ENCODE measurements at places on chromosomes 3 and 15. TPM values are rescaled to one million over a fixed set of nuclear protein-coding genes. Genes with fewer than 3 reads are reported as not detected.

The CHDH gene
- total RNA-seq: 12.1 TPM

The ARID3B gene
- total RNA-seq: 32.7 TPM

The OR5K2 gene
- not detected for total RNA-seq

The HHATL gene
- not detected for total RNA-seq

The SAMMSON gene
- total RNA-seq: not detected

The MESP1 gene
- 1.8 TPM for total RNA-seq

The CKMT1B gene
- not detected for total RNA-seq

The GPR171 gene
- total RNA-seq: 154 TPM

The ARGFX gene
- not detected for total RNA-seq

The NIT2 gene
- total RNA-seq: 46.4 TPM

The PLXND1 gene
- total RNA-seq: 1.6 TPM

The PDE12 gene
- total RNA-seq: 27.0 TPM

The CCR3 gene
- 0.16 TPM for total RNA-seq

Data from T-helper 2 cell treated with Interferon-gamma antibody and Interleukin-4, amounts not matched to agents 100 ng/mL and 5 ng/mL, for 36 hours (primary cell).